CD4-positive, CD25-positive, alpha-beta regulatory T cell (primary cell): ENCODE measurements at places on chromosomes 12 and 14. TPM values are rescaled to one million over a fixed set of nuclear protein-coding genes. Genes with fewer than 3 reads are reported as not detected.

Gene CHGA
- 0.39 TPM for polyA plus RNA-seq

Gene HAL
- not detected for polyA plus RNA-seq

Gene SLC7A8
- 0.48 TPM for polyA plus RNA-seq

Gene SLCO1C1
- polyA plus RNA-seq: not detected

Gene GLIPR1L1
- polyA plus RNA-seq: not detected

Gene LRP1-AS
- not detected for polyA plus RNA-seq

Gene AMN1
- 11.2 TPM for polyA plus RNA-seq

Gene RD3L
- polyA plus RNA-seq: not detected

Gene TOMM20L
- 0.47 TPM for polyA plus RNA-seq

Gene DHRS4L2
- 13.4 TPM for polyA plus RNA-seq

- H3K4me3 ChIP-seq: no peak overlapping the region
- H3K36me3 ChIP-seq: no peaks in the 10 kb centered on the region
- no peaks in the 10 kb centered on the region for H3K27me3 ChIP-seq
- DNase-seq: no peak
- H3K27ac ChIP-seq: no peak overlapping the region
These were observed 8.1 kb upstream of the DENND5B start for GRCh38 chr12:31599053-31599452.

DNA sequence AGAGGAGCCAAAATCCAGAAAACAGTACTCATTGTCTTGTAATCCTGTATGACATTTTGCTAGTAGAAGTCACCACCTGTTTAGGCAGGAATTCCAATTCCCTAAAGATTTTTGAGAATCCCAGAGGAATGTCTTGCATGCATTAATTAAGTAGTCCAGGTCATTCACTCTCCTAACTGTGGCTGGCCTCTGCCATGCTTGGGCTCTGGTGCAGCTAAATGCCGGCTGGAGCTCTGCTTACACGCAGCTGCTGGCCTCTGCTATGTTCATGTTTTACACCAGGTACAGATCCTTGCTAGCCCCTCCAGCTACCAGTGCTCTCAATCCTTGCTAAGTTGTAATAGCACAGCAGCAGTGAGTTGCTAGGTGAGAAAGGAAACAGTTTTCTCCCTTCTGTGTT is 16.3 kb upstream of the HIF1A start:
- H3K36me3 ChIP-seq: no peaks in the 10 kb centered on the region
- no peak overlapping the region for H3K27ac ChIP-seq
- no peak overlapping the region for H3K4me3 ChIP-seq
- no peak for DNase-seq
- peaks cover 18% of the 10 kb centered on the region for H3K27me3 ChIP-seq

DNA sequence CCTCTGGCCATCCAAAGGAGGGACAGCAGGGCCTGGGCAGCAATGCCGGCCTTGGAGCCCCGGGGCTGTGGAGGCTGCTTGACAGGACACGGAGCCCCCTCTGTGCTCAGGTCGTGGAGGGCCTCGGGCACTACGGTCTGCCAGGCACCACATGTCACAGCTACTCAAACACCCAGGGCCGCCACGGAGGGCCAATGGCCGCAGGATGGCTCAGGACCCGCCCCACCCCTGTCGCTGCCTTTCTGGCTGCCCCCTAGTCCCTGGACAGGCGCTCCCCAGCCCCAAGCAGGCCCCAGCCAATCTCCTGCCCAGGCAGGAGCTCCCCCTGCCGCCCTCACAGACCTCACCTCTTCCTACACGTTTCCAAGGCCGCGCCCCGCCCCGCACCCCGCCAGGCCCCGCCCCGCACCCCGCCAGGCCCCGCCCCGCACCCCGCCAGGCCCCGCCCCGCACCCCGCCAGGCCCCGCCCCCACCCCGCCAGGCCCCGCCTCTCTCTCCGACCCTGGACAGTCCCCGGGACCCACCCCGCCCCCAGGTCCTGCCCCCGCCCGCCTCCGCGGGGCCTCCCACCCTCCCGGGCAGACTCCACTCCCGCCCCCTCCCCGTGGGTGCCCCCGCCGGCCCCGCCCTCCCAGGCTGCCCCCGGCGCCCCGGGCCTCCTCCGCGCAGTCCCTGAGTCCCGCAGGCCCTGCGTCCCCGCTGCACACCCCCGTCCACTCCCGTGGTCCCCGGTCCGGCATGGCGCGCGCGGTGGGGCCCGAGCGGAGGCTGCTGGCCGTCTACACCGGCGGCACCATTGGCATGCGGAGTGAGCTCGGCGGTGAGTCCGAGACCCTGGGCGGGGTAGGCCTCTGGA is at the start of gene ASPG:
Gene ASPG (plus strand): TSS at position 669 of the 857 bp plus-strand sequence. CDS start 71 bp downstream, at position 740.
- DNase-seq: peak; percentile 27
- H3K4me1 ChIP-seq: peaks cover 5% of the 10 kb centered on the region
- H3K36me3 ChIP-seq: no peaks in the 10 kb centered on the region
- no peak within 1 kb of the TSS for H3K4me3 ChIP-seq

- H3K4me3 ChIP-seq: no peak overlapping the region
- no peak overlapping the region for H3K27ac ChIP-seq
- DNase-seq: no peak
- H3K36me3 ChIP-seq: no peaks in the 10 kb centered on the region
These were observed 24.4 kb upstream of the SERPINA4 start for GRCh38 chr14:94536836-94537235.

DNA sequence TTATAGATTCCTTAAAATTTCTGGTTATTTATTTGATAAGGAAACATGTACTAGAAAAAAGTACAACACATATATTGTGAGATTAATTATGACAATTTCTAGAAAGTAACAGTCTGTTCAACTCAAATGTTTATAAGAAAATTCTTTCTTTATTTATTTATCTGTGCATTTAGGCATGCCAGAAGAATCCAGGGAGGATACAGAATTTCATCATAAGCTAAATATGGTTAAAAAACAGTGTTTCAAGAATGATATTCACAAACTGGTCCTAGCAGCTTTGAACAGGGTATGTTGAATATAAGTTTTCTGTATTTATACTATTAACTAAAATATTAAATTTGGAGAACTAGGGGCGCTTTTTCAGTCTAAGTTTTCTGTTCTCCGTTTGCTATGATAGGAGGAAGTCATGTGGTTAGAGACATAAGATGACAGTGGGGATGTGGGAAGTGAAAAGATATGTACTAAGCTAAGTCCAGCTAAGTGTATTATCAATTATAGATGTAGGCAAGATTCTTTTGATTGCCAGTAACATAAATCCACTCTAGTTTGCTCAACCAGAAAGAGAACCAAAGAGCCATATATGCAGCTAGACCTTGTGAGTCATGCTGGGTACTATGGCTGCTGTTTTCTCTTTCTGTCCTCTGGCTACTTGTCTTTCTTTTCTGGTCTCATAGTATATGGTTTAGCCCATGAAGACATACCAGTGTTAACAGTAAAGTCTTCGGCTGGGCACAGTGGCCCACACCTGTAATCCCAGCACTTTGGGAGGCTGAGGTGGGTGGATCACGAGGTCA is 39.0 kb downstream of the LRRK2 start:
- H3K27me3 ChIP-seq: no peaks in the 10 kb centered on the region
- DNase-seq: no peak
- H3K4me1 ChIP-seq: no peaks in the 10 kb centered on the region
- H3K36me3 ChIP-seq: no peaks in the 10 kb centered on the region
- no peak overlapping the region for H3K27ac ChIP-seq

DNA sequence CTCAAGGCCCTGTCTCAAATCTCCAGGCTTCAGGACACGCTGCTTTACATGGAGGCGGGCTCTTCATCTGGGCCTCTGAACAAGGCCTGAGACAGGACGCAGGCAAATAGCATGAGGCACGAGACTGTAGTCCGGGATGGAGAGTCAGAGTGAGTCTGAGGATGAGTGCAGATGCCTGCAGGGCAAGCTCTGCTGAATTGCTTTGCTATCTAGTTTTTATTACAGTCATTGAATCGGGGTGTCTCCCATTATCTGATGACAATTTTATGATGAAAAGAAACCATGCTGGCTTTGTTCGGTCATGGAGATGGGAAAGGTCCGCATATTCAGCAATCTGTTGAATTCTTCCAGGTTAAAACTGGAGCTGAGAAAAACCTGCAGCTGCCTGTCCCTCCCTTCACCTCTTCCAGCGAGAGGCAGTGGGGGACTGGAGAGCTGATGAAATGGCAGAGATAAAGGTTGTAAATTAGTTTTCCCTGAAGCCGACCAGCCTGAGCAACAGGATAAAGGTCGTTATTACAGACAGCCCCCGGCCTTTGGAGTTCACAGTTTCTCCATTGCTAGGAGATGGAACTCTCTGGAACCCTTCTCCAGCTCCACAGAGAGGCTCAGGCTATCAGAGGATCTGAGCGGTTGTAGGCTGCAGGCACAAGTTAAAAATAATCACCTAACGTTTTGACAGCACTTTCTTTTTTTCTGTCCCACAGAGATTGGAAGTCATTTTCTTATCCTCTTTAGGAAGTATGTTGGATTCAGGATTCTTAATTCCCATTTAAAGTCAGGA is 1.3 kb upstream of the ADGRD1 start:
- no peaks in the 10 kb centered on the region for H3K4me1 ChIP-seq
- H3K27ac ChIP-seq: no peak overlapping the region
- no peak overlapping the region for H3K4me3 ChIP-seq
- no peaks in the 10 kb centered on the region for H3K27me3 ChIP-seq
- no peak for DNase-seq

DNA sequence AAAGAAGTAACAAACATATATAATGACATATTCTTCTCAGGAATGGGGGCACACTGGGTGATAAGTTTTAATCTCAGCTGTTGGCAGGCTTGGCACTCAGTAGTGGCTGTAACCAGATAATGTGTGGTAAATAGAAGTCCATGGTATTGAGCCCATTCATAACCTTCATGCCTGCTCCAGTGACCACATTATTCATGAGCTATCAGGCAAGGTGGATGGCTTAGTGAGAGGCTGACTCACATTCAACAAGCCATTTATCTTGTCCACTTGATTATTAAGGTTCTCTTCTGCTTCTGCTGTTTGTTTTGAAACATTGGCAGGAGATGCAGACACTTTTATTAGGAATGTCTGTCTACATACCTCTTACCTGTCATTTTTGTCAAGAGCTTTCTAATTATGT is 950.4 kb upstream of the LRFN5 start:
- no peaks in the 10 kb centered on the region for H3K4me1 ChIP-seq
- H3K27me3 ChIP-seq: no peaks in the 10 kb centered on the region
- H3K27ac ChIP-seq: no peak overlapping the region
- no peak overlapping the region for H3K4me3 ChIP-seq
- no peak for DNase-seq

GRCh38 chr12:7591531-7591930 is 74.2 kb downstream of the APOBEC1 start:
- H3K36me3 ChIP-seq: no peaks in the 10 kb centered on the region
- H3K27me3 ChIP-seq: no peaks in the 10 kb centered on the region
- no peak for DNase-seq
- no peaks in the 10 kb centered on the region for H3K4me1 ChIP-seq
- H3K4me3 ChIP-seq: no peak overlapping the region

GRCh38 chr14:99971941-99972747 is 93.1 kb upstream of the EVL start:
- H3K27me3 ChIP-seq: peaks cover 16% of the 10 kb centered on the region
- H3K4me3 ChIP-seq: peak overlapping the region; percentile 60
- H3K4me1 ChIP-seq: peaks cover 14% of the 10 kb centered on the region
- no peaks in the 10 kb centered on the region for H3K36me3 ChIP-seq

DNA sequence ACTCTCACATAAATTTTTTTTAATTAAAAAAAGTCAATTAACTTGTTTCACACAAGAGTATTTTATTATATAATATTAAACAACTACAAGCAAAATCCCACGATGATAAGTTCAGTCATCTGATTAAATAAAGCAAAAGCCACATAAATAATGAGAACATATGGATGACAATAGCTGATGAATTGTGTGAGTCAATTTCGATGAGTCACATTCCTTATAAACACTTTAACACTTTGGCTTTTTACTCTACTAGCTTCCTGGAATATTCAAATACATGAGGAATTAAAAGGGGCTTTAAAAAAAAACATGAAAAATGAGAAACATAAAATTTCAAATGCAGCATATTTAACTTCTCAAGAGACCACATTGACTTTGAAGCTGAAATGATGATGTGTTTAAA is 95.3 kb downstream of the BCAT1 start:
- H3K4me3 ChIP-seq: no peak overlapping the region
- no peaks in the 10 kb centered on the region for H3K36me3 ChIP-seq

DNA sequence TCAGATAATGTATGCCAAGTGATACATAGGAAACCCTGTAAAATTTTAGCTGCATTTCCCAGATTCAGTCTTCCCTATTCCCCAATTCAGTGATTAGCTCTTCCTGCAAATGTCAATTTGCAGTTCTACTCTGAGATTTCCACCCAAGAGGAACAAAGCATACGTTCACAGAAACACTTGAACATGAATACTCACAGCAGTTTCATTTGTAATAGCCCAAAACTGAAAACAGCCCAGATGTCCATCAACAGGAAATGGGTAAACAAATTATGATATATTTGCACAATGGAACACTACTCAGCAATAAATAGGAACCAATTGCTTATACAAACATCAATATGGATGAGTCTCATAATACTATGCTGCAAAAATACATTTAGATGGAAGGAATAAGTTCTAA is 194.2 kb downstream of the GXYLT1 start:
- H3K4me3 ChIP-seq: no peak overlapping the region
- H3K27me3 ChIP-seq: no peaks in the 10 kb centered on the region

GRCh38 chr12:18651525-18651924 is 86.3 kb downstream of the PLCZ1 start:
- H3K4me1 ChIP-seq: no peaks in the 10 kb centered on the region
- DNase-seq: no peak
- no peak overlapping the region for H3K4me3 ChIP-seq
- no peak overlapping the region for H3K27ac ChIP-seq
- no peaks in the 10 kb centered on the region for H3K27me3 ChIP-seq
- H3K36me3 ChIP-seq: no peaks in the 10 kb centered on the region

DNA sequence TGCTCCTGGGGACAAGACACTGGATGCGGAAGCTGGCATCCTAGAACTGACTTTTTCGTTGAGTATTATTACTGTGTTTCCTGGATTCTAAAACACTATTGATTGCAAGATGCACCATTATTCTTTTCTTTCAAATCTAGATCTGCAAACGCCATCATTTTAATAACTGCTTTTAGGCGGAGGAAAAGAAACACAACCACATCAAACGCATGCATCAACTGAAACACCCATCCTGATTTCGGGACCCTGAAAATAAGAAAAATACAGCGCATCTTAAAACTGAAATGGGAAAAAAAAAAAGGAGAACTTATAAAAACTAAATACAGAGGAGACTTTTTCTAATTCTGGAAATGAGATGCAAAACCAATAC is 103.7 kb upstream of the MAX start:
- peak overlapping the region; percentile 67 for H3K4me3 ChIP-seq
- no peaks in the 10 kb centered on the region for H3K36me3 ChIP-seq
- peak overlapping the region; percentile 58 for H3K27ac ChIP-seq
- peak; percentile 40 for DNase-seq
- peaks cover 40% of the 10 kb centered on the region for H3K4me1 ChIP-seq
- H3K27me3 ChIP-seq: no peaks in the 10 kb centered on the region

- no peak overlapping the region for H3K4me3 ChIP-seq
- no peaks in the 10 kb centered on the region for H3K4me1 ChIP-seq
- DNase-seq: no peak
- no peaks in the 10 kb centered on the region for H3K27me3 ChIP-seq
These were observed 73.3 kb upstream of the HECTD1 start for GRCh38 chr14:31280871-31281220.

DNA sequence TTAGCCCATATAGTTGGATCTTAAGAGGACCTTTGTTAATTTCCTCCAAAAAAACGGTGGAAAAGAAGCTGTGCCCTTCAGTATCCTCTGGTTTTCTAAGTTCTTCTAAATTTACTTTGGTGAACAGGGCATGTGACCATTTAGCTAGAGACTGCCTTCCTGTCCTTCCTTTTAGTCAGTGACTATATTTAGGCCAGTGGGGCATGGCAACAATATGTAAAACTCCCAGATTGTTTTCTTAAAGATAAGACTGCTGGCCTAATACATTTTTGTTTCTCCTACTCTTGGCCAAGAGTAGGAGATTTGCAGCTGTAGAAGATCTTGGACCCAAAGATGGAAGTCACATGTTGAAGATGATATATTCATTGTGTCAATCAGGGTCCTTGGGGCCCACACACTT is 325.1 kb upstream of the DCN start:
- no peaks in the 10 kb centered on the region for H3K4me1 ChIP-seq
- no peak overlapping the region for H3K27ac ChIP-seq
- H3K36me3 ChIP-seq: no peaks in the 10 kb centered on the region
